Retinal pigment epithelial cell (primary cell): ENCODE measurements at places on chromosomes 13 and 19.
A peak's percentile ranks its signal among the peaks of the same experiment; 100 is the strongest.

DNA sequence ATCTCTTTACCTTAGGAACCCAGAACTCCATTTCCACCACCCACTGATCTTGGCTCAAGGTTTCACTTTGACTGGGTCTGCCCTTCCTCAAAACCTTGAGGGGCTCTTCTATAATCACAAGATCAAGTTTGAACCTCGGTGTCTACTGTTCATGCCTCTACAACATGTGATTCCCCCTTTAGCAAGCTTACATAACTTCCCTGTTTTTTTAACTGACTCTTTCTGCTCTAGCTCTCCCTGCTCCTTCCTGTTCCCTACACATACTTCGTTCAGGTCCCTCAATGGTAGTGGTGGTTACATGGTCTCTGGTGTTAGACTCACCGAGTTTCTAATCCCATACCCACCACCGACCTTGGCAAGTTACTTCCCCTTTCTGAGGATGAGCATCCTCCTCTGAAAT, 26.7 kb downstream of the CEACAM8 start:
- DNase-seq = no peak

DNA sequence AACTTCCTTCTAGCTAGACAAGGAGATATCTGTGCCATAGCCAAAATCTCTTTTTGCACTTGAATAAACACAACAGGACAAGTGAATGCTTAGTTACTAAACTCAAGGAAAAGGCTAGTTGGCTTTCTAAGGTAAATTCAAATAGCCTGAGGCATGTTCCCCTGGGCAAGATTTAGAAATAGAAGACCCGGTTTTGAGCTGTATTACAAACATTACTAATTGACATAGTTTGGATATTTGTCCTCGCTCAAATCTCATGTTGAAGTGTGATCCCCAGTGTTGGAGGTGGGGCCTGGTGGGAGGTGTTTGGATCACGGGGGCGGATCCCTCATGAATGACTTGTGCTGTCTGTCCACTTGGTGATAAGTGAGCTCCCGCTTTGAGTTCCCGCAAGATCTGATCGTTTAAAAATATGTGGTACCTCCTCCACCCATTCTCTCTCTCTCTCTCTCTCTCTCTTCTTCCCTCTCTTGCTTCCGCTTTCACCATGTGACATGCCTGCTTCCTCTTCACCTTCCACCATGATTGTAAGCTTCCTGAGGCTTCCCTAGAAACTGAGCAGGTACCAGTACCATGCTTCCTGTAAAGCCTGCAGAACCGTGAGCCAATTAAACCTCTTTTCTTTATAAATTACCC, 3.9 kb upstream of the KBTBD6 start:
- no peak for DNase-seq

DNA sequence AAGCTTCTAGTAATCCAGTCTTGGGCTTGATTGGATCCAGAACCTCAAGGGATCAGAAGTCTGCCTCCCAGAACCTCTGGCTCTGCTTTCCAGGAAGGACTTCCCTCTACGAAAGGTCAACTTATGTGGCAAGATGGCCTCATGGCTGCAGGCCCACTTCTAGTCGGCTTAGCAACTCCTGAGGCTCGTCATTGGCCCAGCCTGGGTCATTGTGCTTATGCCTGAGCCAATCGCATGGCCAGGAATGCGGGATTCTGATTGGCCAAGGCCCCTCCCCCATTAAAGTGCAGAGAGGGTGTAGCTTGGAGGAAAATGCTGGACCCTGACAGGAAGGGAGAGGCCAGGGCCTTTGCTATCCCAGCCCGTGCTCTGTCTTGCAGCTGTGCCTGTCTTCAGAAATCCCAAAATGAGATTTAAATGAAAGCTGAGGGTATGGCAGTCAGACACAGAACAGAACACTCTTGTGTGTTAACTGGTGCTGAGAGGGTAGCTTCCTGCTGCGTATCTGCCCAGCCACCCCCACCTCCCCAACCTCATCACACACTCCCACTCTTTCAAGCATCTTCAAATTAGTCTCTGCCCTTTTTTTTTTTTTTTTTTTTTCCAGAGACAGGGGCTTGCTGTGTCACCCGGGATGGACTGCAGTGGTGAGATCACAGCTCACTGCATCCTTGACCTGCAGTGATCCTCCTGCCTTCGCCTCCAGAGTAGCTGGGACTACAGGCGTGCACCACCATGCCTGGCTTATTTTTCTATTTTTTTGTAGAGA, 5.5 kb upstream of the CCNE1 start:
- peak; percentile 12 for DNase-seq

DNA sequence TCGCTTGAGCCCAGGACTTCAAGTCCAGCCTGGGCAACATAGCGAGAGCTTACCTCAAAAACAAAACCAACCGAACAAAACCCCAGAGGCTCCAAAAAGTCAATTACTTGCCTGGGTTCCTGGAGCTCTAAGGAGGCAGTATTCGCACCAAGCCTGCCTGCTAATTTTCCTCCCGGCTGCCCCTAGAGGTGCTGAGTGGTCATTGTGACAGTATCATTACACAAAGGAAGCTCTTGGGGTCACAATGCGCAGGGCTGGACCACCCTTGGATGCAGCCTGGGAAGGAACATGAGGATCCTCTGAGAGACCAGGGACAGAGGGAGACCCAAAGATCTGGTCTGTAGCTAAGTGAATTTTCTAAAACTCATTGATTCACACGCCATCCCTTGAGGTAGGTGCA, 8.5 kb upstream of the PEX11G start:
- DNase-seq = no peak

DNA sequence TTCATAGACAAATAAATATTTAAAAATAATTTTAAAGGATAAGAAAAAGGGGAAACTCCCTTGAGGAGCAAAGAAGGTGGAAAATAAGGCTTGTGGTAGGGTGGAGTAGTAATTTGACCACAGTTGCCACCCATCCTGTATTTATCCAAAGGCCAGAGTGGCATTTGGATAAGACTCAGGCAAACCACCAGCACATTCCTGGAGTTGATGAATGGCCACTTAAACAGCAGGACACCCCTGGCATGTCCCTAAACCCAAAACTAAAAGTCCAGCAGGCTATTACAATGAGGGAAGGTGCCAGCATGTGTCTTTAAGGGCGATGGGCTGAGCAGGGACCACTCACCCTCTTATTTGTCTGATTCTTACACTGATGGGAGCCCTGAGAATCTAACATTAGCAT, 9.8 kb upstream of the FRY start:
- no peak for DNase-seq

DNA sequence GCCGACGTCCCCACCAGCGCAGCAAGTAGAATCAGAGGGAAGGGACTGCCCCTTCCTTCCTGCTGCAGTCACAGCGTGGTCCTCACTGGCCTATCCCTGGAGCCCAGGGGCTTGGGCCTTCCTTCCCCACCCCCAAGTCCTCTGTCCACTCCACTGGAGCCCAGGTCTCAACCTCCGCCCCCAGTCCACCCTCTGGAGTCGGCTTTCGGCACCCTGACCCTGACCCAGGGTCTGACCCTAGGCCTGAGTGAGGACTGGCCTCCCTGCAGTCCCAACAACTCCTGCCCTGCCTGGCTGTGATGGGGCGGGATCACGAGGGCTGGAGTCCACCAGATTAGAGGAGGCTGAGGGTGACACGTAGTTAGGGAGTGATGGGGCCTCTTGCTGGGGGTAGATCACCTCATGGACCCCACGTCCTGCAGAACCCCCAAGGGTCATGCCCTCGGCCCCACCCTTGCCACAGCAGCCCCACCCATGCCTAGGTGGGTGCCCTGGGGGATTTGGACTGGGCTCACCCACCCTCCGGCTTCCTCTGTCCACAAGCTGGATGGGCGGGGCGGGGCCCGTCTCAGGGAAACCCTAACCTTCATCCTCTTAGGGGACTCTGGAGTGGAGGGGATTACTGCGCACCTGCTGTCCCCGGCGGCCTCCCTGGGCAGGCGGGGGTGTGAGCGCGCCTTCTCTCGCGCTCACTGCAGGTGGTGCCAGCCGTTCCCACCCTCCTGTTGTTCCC, 3.8 kb downstream of the RAX2 start:
- no peak for DNase-seq

- DNase-seq = no peak
These were observed 482 bp downstream of the ARHGAP45 start for GRCh38 chr19:1067341-1067957.

DNA sequence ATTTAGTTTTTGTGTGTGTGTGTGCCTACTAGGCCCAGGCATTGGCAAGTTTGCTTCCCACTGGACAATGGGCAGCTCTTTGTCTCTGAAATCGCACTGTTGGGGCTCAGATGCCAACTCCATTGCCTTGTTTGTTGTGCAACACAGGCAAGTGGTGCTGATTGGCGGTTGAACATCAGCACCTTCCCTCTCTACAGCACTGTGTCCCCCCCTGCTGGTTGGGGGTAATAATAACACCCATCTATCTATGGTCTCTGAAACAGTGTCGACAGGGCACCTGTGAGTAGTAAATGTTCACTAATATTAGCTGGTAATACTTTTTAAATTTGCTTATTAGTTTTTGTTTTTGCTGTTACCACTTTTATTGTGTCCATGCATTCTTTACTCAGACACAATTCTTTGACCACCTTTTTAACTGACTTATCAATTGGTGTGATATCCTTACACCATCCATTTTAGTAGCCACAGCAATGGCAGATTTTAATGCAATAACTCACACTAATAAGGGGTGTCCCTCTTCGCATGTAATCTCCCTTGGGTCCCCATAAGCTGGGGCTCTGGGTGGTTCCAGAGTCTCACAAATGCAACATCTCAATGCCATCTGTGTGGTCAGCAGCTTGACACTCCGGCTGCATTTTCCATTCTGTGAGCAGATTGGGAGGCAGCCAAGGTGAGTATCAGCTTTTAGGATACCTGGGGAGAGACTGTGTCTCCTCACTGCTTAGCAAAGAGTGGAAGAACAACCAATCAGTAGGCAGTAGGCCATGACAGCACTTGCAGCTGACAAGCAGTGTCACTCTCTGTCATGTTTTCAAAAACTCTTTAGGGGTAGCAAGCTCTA, 47.7 kb upstream of the UQCRFS1 start:
- no peak for DNase-seq

- no peak for DNase-seq
These were observed 1307.4 kb downstream of the SLITRK5 start for GRCh38 chr13:88978607-88979006.

- DNase-seq = no peak
These were observed 25.7 kb downstream of the CCNE1 start for GRCh38 chr19:29837448-29837981.

DNA sequence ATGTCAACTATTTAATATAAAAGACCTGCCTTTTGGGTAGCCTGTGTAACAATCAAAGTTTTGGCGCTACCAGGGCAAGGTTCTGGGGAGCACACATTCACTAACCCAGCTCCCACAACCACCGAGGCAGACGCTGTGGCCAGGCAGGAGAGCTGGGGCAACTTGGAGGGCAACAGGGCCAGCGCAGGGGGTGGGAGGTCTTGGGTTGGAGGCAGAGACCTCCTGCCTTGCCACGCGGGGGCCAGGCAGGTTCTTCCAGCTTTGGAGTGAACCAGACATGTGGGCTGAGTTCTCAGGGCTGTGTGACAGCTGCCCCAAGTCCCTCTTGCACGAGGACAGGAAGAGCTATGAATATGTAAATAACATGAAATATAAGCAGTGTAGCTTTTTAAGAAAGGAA, 30.3 kb upstream of the MCF2L start:
- DNase-seq = no peak

- DNase-seq = no peak
These were observed 53.6 kb downstream of the GADD45B start for GRCh38 chr19:2529473-2529918.

DNA sequence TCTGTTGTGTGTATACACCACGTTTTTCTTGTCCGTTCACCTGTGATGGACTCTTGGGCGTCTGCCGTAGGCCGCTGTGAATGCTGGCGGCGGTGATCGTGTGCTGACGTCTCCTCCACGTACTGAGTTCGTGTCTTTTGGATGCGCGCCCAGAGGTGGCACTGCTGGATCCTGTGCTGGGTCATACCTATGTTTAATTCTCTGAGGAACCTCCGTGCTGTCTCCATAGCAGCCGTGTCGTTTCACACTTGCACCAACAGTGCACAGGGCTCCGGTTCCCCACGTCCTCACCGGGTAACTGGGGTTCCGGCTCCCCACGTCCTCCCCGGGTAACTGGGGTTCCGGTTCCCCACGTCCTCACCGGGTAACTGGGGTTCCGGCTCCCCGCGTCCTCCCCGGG, 56.2 kb downstream of the ATP11A start:
- no peak for DNase-seq

DNA sequence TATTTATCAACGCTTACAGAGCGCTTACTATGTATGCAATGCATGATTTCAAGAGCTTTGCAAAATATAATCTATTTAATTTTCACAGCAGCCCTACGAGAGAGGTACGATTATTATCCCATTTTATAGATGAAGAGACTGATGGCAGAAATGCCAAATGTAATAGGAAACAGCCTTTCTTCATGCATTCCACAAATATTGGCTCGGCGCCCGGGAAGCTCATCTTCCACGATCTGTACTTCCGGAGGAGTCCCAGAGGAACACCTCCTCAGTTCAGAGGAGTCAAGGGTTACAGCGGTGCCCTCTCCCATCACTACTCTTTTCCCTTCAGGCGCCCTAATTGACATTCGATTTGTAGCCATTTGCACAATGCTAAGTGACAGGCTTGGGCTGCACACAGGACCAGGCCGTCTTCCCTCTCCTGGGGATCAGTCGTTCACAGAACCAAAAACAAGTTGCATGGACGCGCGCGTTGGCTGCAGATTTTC, 1.1 kb upstream of the ARHGAP35 start:
- DNase-seq = no peak

DNA sequence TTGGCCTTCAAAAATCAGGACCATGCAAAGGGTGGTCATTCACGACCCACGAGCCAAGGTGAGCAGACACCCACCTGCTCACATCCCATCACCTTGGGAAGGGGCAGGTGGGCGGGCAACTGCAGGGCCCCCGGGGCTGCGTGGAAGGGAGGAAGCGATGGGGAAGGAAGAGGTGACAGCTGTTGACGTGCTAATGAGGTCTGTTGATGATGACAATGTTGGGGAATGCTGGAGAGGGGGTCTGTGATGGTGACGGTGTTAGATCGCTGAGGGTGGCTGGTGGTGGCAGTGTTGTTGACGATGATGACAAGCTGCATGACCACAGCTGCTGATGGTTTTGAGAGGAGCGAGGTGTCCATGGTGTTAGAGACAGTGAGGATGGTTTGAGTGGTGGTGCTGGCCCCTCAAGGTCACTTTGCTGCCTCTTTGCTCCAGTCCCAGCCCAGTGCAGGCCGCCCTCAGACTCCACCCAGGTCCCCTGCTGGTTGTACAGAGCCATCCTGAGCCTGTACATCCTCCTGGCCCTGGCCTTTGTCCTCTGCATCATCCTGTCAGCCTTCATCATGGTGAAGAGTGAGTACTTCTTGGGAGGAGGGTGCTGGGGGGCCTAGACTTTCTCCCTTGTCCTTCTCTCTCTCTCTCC, 900 bp downstream of the MCEMP1 start:
- DNase-seq = no peak

GRCh38 chr19:33503433-33504057, 18.0 kb downstream of the PEPD start:
- DNase-seq = no peak

GRCh38 chr13:21077076-21077787, 15.8 kb upstream of the LATS2 start:
- no peak for DNase-seq
